ENCODE measurements at places on chromosomes 4 and X.
A peak's percentile ranks its signal among the peaks of the same experiment; 100 is the strongest.

GRCh38 chr4:165784672-165785071 lies 88.4 kb upstream of the TLL1 start:
- no peak for DNase-seq

- DNase-seq = no peak
These were observed 214.3 kb downstream of the LDB2 start for GRCh38 chr4:16684097-16684496.

- no peak for DNase-seq
These were observed 462.4 kb upstream of the NDST4 start for GRCh38 chr4:115575851-115576250.

DNA sequence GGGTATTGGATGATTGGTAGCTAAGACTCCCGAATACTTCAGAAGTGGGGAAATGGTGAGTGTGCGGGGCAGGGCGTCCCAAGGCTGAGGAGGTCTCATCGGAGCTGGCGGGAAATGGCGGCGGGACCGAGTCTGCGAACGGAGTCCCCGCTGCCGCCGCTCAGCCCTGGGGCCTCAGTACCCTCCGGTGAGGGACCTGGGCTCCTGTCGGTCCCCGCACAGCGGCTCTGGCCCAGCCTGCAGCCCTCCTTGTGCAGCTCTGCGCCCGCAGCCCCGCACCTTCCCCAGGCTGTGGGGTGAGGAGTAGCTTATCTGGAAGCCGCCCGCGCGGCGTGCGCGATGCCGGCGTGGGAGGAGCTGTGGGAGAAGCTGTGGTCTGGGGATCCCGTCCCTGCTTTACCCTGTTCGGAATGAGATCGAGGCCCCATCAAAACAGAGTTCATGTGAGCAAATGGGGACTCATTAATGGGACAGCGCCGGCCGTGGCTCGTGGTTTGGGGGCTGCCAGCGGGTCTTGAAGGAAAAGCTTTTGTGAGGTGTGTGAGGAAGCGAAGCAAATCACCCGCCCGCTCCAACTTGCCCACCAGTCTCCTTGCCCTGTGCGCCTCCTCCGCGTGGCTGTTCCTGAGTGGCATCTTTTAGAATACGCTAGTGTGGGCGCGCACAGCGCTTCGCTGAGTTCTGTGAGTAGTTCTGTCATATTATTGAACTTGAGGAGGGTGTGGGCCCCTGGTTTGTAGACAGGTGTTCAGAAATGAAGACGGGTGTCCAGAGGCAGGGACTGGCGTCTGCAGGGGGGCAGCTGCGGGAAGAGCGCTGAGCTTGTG lies 531 bp downstream of the ZNF141 start:
- peak; percentile 24 for DNase-seq

DNA sequence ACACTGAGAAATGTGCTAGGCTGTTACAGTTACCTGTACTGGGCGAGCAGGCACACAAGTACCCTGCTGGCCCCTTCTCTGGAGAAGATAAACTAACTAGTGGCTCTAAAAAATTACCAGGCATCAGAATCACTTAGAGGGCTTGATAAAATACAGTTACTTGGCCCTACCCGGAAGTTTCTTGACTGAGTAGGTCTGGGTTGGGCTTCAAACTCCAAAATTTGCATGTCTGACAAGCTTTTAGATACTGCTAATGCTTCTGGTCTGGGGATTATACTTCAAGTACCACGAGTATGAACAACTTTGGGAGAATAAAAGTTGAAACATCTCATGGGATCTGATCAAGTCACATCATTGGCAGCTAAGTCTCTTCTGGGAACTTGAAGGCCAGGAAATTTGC lies 30.8 kb downstream of the CEP135 start:
- DNase-seq = no peak

- DNase-seq = no peak
These were observed 115.3 kb downstream of the AASDH start for GRCh38 chr4:56272003-56272402.

DNA sequence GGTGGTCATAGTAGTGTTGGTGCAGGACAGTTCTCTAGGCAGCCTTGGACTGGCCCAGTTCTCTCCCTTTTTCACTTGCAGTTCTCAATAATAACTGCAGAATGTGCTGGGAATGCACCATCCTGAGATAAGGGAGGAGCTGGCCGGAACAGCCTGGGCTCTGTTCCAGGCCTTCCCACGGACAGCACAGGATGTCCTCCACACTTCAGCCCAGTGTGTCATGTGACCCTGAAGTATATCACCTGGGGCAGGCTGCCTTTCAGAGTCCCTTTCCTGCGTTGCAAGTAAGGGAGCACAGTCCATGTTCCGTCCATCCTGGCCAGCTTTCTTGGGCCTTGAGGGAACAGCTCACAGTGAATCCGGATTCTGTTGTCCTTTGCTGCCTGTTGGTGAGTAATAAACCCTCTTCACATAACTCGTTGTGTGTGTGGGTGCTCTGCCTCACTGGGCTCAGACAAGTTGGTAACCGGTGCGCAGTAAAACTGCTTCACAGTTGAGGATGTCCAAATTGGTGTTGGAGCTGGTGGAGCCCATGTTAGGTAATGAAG lies 32.3 kb upstream of the BBS12 start:
- DNase-seq = no peak

DNA sequence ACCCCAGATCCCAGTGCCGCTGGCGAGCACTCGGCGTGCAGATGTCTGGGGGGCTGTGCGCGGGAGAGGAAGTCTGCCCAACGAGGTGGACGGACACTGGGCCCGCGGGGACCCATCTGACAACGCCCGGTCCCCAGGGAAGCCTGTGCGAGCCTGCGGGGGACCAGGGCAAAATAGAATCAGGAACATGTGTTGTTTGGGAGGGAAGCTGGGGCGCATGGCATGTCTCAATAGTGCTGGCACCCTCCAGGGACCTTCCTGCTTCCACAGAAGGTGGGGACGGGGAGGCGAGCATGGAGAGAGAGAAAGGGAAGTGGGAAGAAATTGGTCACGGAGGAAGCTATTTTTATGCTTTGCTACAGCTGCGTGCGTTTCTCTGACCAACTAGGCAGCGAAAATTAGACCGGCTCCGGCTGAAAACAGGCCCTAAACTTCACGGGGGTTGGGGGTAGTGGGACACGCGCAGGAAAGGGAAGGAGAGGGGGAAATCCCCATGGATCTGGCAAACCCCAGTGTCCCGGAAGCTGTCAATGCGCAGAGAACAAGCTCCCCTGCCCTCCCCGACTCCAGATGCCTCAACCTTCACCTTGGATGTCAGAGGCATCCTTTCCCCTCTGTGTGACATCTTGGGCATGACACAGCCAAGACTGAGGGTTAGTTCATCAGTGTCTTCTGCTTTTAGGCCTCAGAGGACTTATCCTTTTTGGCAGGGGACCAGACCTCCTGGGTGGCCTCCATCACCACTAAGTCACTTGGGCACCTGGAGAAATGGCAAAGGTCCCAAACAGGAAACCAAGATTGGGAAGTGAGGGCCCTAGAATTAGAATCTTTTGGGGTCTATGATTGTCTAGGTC lies 169.8 kb upstream of the BCOR start:
- no peak for DNase-seq

GRCh38 chr4:5212255-5213013 lies 161.2 kb downstream of the STK32B start:
- no peak for DNase-seq

GRCh38 chr4:18930487-18930886 lies 908.9 kb upstream of the LCORL start:
- no peak for DNase-seq

DNA sequence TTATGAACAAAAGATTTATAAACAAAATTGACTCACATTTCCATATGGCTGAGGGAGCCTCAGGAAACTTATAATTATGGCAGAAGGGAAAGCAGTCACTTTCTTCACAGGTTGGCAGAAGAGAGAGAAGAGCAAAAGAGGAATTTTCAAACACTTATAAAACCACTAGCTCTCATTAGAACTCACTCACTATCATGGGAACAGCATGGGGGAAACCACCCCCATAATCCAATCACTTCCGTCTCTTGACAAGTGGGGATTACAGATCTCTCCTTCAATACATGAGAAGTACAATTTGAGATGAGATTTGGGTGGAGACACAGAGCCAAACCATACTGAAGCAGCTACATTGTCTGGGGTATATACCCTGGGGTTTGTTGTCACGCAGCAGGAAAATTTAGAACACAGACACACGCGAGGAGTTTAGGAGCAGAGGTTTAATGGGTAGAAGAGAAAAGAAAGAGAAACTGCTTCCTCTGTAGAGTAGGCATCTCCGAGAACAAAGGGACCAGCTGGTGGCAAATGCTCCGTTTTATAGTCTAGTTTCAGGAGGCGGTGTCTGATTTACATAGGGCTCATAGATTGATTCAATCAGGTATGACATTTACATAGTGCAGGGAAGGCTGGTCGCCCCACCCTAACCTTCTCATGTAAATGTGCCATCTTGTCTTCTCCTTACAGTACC lies 2277.7 kb upstream of the AGA start:
- DNase-seq = no peak

GRCh38 chrX:100208076-100208475 lies 202.0 kb downstream of the PCDH19 start:
- no peak for DNase-seq

DNA sequence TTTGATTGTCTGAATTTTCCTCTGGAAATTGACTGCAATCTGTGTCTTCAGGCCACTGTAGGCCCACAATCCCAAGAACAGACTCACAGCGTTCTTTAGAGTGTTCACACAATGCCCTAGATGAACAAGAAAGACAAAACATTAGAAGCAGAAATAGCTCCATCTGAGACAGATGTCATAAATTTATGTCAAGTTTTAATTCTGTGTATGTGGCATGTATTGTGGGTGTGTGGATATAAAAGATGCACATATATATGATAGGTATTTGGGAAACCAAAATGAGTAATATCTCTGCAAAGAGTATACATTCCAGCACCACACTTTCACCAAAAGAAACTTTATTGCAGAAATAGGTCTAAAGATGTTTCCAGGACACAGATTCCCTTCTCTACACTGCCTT lies 176.1 kb downstream of the CORIN start:
- no peak for DNase-seq

DNA sequence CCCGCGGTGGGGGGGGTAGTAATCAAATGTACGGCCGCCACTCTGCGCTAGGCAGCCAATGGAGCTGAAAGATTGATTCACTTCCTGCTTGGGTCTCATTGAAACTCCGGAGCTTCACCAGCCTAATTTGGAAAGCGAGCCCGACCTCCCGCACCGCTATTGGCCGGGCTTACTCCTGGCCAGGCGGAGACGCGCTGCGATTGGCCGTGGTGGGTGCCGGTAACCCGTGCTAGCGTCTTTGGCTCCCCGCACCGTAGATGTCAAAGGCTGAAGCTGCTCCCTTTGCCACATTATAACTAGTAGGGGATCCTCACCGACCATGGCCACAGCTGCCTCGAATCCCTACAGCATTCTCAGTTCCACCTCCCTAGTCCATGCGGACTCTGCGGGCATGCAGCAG lies at the start of gene POU3F4:
Gene POU3F4, plus strand, starts transcription at position 285 of the 400 bp plus-strand sequence. Its CDS starts 35 bp downstream, at position 320.
- no peak for DNase-seq

DNA sequence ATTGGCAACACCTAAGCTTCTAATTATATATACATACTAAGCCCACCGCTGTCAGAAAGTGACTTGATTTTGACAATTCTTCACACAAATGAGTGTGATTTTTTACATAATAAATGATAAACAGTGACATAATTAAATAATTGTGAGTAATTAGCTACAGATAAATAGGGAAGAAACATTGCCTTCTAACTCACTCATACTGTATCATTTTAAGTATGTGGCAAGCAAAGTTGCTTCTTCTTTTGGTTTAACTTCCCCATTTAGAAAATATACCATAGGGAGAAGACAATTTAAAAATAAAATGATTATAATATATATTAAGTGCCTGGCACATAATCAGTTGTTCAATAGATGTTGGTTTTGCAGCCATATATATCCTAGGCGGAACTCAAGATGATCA lies 644.2 kb downstream of the FSTL5 start:
- no peak for DNase-seq

DNA sequence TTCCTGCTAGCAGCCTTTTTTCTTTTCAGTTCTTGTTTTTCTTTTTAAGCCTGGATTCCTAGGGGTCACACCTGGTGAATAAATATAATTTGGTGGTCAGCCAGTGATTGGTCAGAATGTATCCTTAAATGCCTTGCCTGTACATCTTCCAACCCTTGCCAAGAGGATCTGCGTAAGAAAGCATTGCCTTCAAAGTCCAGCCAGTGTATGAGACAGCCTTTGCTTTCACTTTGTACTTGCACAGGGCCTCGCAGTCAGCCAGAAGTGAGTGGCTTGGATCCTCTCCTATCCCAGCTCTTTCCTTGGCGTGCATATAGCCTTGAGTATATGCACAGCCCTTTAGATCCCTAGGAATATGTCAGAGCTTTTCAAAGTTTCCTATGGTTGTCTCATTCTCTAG lies 22.2 kb downstream of the KANTR start:
- DNase-seq = no peak

GRCh38 chr4:107094332-107094731 lies 58.2 kb upstream of the DKK2 start:
- DNase-seq = no peak

DNA sequence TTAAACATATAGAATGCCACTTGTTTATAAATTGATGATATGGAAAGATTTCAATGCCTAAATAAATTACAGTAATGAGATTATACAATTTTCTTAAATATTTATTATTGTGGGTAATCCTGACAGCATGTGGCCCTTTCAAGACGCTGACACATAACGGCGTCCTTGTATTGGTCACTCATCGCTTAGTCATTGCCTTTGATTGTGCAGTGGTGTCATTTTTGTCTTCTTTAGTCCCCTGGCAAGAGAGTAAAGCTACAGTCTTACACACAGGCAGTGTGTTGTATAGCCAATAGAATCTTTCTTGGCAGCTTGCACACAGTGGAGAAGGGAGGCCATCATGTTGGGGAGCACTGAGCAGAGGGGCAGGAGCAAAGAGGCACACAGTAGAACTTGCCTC lies 361.8 kb upstream of the GALNT7 start:
- DNase-seq = no peak

DNA sequence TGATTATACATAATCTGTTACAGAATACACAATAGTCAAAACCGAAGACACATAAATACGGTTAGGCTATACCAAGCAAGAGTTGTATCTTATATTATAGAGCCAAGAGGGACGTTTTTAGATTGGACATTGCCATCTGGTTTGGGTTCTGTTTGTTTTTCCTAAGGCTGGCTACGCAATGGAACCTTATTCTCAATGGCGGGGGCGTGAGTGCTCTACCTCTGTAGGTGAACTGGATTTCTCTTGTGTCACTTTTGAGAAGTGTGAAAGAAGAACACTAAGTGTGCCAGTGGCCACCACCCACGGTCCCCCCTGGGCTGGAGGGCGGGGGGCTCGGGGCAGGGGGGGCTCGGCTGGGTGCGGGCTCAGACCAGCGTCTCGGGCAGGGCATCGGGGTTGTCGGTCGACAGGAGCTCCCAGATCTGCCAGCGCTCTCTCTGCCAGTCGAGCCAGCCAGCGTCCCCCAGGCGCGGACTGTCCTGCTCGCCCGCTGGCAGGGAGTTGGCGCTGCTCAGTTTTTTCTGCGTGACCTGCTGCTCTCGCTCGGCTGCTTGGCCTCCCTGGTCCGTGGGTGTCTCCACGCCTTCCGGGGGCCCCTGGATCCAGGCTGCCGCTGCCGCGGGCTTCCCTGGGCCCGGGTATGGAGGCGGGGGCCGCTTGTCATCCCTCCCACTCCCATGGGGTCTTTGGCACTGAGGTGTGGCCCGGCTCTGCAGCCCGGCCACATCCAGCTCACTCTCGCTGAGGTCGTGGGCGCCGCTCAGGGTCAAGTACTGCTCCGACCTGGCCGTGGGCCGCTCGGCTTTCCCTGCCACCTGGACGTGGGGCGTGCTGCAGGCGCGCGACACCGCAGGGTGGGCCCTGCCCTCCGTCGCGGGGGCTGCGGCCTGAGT lies 27.6 kb downstream of the HCCS start:
- DNase-seq = no peak

Data from stimulated activated CD4-positive, alpha-beta T cell treated with anti-CD3 and anti-CD28 coated beads, Interleukin-1b, Interleukin-23, amount 100 ng/mL, for 1 hour (primary cell).